Smooth muscle cell of trachea (primary cell): ENCODE measurements at places on chromosomes 4 and X. TPM values are rescaled to one million over a fixed set of nuclear protein-coding genes. Genes with fewer than 3 reads are reported as not detected.

The REPS2 gene
- 0.73 and 0.99 TPM in 2 replicates for total RNA-seq

The PTPN13 gene
- 68.5 and 76.8 TPM in 2 replicates for total RNA-seq

The GAK gene
- total RNA-seq, result 69.8 and 84.0 TPM in 2 replicates

The C4orf46 gene
- total RNA-seq, result 20.3 and 25.5 TPM in 2 replicates

The RCHY1 gene
- total RNA-seq, result 13.2 and 36.7 TPM in 2 replicates

The NPFFR2 gene
- total RNA-seq, result under 0.01 TPM in 1 of 2 replicates, not detected in the other

The CLDN22 gene
- total RNA-seq, result not detected in 2 replicates

The TLR6 gene
- total RNA-seq, result 1.3 and 2.5 TPM in 2 replicates
